Posterior vena cava (tissue), 2 donors: ENCODE measurements at places on chromosomes 16 and 17.
A peak's percentile ranks its signal among the peaks of the same experiment; 100 is the strongest.

DNA sequence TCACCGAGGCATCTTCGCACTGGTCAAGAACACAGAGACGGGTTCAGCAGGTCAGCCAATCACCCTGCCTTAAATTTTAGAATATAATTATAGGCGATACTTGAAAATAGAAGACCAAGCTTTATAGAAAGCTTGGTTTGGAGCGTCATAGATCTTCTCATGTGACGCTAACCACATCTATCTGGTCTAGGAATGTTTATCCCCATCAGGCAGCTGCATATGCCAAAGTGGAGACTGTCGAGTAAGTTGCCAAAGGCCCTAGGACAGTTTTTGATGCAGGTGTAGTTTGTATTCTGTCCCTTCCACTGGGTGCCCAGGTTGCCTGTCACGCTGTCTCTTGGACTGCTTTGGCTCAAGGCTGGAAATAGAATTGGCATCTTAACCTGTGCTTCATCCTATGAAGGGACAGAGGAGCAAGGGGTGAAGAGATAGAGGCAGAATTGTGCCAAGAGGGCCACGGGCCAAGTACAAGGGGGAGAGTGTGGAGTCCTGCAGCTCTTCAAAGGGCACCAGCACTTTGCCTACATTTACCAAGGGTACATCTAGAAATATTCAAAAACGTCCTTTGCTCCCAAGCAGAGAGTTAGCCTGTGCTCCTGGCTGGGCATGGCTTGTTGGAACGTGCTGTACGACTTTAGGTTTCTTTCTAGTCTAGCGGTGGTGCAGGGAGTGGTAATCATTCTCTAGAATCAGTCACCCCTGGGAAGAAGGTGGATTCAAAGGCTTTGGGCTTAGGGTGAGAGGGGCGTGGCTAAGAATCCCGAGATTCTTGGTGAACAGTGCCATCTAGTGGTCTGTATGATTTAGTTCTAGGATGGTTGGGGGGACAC lies 5.3 kb upstream of the WIPI1 start:
- no peak for DNase-seq

- no peak for DNase-seq
Measured at GRCh38 chr16:68270353-68270752, 6.0 kb downstream of the SLC7A6 start.

DNA sequence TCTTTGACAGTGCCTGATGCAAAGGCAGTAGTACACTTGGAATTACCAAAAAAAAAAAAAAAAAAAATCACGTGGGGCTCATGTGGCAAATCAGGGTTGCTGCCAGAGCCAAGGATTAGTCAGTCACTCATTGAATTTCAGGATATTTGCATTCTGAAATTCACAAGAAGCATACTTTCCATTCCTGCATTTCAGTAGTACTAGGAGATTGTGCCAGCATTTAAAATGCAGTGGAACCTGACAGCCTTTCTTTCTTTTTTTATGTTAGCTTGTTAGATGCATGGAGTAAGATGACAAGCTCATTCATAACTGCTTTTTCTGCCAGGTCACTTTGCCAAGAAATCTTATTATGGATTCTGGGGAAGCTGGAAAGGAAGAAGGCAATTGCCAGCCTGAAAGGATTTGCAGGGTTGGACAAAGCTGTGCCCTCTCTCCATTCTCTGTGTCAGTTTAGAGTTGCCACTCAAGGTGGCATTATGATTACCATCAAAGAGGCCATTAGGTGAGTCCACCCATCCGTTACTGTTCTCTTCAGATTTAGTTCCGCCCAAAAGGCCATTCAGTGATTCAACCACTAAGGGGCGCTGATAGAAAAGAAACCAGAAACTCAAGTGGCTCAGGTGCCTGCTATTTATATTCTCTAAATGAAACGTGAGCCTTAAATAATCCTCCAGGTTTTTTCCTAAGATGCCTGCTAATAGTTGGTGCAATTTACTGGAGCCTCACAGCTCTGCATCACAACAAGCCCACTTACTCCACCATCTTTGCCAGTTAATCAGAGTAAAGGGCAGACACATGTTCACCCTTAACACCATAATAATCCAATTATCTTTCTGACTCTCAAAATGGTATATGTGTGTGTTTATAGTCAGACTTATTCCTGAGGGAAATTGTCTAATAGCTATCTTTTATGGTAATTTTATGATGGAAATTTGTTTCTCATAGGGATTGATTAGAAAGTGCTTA lies 59.0 kb downstream of the TANGO6 start:
- no peak for DNase-seq

- no peak for DNase-seq
Measured at GRCh38 chr16:50644729-50645128, 36.4 kb downstream of the SNX20 start.

GRCh38 chr17:5238333-5238732 lies 3.7 kb upstream of the SCIMP start:
- peak; percentile 52 for DNase-seq

GRCh38 chr17:31654936-31655335 lies 204.1 kb downstream of the COPRS start:
- no peak for DNase-seq

GRCh38 chr17:19262650-19263631 lies 25.8 kb downstream of the EPN2 start:
- DNase-seq: no peak

GRCh38 chr16:77624085-77624484 lies 98.2 kb upstream of the NUDT7 start:
- no peak for DNase-seq
